ENCODE measurements at places on chromosomes 5 and 9.

DNA sequence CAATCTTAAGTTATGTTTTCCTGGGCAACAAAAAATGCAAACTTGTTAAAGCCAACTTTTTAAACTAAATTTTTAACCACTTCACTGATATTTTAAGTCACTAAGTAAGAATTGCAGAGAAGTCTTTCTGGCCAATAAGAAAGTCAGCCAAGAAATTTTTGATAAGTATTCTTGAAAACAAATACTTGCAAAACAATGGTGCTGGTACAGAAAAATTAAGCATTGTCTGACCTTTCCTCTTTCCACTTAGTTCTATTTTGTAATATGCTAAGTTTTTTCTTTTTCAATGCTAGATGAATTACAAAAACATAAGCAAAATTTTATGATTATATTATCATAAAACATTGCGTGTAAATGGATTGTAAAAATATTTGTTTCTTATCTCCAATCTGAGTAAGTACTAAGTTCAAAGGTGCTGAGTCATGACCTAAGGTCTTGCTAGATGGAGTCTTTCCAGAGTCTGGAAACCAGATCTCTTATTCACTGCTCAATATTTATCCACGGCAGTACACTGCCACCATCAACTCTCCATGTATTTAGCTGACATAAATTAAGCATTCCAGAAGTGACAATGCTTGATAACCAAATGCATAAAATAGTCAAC lies 139.7 kb downstream of the MEF2C start:
- peak; percentile 31 for DNase-seq

DNA sequence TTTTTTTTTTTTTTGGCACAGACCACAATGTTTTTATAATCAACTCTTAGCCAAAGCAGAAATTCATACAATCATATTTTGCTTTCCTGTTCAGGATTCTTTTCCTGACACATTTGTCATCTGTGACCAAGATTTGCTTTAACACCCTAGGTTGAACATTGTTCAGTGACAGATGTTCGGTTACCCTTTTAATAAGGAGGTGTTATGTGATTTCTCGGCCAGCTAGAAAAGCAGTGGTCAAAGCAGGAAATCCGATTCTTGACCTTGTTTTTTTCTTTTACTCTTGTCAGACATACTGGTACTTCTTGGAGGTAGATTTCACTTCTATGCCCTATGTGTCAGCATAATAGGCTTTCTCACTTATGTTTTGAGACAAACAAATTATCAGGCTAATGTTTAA lies 335.3 kb upstream of the ACTBL2 start:
- DNase-seq: no peak

DNA sequence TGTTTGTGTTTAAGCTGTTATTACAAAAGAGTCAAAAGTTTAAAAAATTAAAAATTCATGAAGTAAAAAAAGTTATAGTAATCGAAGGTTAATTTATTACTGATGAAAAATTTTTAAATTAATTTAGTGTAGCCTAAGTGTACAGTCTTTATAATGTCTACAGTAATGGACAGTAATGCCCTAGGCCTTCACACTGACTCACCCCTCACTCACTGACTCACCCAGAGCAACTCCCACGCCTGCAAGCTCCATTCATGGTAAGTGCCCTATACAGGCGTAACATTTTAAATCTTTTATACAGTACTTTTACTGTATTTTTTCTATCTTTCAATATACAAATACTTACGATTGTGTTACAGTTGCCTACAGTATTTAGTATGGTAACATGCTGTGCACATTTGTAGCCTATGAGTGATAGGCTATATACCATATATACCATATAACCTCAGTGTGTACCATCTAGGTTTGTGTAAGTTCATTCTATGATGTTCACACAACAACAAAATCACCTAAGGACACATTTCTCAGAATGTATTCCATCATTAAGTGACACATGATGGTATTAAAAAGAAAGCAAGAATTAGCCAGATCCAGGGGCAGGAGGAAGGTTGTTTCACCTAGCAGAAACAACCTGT lies 40.1 kb downstream of the DCAF10 start:
- DNase-seq: no peak

DNA sequence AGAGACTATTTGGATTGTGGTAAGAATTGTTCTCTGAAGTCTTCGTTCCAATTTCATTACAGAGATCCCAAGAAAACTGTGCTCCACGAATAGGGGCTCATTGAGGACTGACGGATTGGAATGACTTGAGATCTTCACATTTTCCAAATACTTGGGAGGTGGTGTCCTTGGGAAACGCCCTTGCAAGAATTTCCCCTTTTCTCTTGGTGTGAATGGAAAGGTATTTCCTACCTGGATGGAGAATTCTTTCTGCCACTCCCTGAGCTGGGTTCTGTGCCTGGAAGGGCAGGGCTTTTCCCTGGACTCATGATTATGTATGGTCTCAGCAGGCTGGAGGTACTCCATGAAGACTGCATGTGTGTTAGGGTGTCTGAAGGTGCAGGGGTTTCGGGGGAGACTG lies 53.9 kb downstream of the SNX18 start:
- DNase-seq: no peak

DNA sequence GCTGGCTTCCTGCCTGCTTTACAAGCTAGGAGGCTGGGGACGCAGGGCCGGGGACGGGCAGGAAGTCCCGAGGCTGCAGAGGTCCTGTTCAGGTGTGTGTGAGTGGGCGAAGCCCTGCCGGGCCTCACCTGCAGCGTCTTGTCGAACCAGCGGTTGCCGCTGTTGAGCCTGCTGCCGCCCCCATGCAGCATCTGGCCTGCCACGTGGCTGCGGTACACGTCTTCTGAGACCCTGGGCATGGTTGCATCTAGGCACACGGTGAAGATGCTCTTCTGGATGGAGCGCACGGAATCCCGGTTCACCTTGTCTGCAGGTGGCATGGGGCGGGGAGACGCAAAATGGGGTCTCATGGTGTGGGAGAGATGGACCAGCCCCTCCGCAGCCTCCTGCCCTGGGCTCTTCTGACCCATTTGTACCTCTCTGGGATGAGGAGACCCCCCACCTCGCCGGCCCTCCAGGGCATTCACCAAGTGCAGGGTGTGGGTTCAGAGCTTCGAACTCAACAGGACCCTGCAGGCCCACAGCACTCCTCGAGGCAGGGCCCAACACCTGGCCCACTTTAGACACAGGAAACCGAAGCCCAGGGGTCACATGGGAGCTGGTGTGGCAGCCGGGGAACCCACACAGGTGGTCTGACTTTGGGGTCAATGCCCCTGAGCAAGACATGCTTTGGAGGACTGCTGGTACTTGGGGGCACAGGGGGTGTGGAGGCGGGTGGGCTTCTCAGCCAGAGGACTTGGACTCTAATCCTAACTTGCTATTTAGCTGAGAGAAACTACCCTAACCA lies 10.0 kb downstream of the CRAT start:
- DNase-seq: no peak

GRCh38 chr5:10289353-10289752 lies 18.3 kb downstream of the CMBL start:
- DNase-seq: peak; percentile 17

DNA sequence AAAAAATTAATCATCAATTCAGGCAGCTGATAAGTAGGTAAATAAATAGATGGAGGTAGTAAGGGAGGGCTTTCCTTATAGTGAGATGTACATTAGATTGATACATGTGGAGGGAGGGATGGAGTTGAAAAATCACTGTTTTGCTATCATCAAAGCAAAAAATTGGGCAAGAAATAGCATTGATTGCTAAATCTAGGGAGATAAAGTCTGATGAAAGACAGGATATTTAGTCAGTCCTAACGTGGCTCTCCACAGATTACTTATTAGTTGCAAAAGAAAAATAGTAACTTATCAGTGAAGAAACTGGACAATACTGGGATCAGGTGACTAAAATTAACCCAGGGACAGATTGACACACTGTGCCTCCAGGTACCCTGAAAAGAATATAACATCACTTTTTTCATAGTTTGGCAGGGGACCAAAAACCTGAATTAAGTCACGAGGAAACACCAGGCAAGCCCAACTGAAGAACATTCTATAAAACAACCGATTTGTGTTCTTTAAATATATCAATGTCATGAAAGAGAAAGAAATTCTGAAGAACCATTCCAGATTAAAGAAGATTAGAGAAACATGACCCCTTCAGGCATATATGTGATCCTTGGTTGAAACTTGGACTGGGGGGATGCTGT lies 27.1 kb upstream of the GOLPH3 start:
- peak; percentile 57 for DNase-seq

- no peak for DNase-seq
Observed at GRCh38 chr9:110707419-110707818, 38.8 kb downstream of the MUSK start.

DNA sequence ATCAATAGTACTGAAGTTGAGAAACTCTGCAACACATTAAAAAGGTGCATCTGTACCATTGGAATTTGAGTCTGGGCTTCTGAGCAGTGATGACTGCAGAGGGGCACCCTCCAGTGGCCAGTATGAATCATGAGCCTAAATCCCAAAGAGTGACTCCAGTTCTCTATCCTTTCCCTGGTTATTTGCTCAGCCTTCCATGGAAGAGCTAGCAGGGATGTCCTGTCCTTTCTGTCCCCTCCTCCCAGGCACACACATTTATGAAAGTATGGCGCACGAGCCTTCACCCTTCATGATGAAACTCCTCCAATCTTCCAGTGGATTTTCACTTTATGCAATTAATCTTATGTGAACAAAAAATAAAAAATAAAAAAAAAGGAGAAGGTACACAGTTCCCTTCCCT lies 81.0 kb downstream of the ESM1 start:
- DNase-seq: peak; percentile 19

GRCh38 chr9:131404581-131404980 lies 10.7 kb downstream of the PRRC2B start:
- no peak for DNase-seq

GRCh38 chr9:71119746-71120145 lies 1.7 kb downstream of the TRPM3 start:
- DNase-seq: no peak

- DNase-seq: no peak
Observed at GRCh38 chr5:61467766-61468482, 135.9 kb downstream of the ZSWIM6 start.

- no peak for DNase-seq
Observed at GRCh38 chr5:74111764-74112163, 485.8 kb downstream of the ARHGEF28 start.

All from hematopoietic multipotent progenitor cell (in vitro differentiated cells).